ENCODE measurements at places on chromosomes 4 and X.

GRCh38 chr4:122639181-122639580, 18.3 kb upstream of the IL21 start:
- H3K4me1 ChIP-seq: no peaks in the 10 kb centered on the region
- H3K36me3 ChIP-seq: no peaks in the 10 kb centered on the region
- H3K27ac ChIP-seq: no peak overlapping the region
- peaks cover 1% of the 10 kb centered on the region for H3K27me3 ChIP-seq
- H3K4me3 ChIP-seq: no peak overlapping the region

GRCh38 chr4:8681391-8681790, 88.8 kb downstream of the CPZ start:
- no peaks in the 10 kb centered on the region for H3K27me3 ChIP-seq
- no peaks in the 10 kb centered on the region for H3K4me1 ChIP-seq
- no peak overlapping the region for H3K4me3 ChIP-seq
- no peak overlapping the region for H3K27ac ChIP-seq

GRCh38 chr4:29770627-29771026, 949.5 kb upstream of the PCDH7 start:
- no peak for DNase-seq
- no peaks in the 10 kb centered on the region for H3K4me1 ChIP-seq
- no peak overlapping the region for H3K27ac ChIP-seq
- no peaks in the 10 kb centered on the region for H3K27me3 ChIP-seq

DNA sequence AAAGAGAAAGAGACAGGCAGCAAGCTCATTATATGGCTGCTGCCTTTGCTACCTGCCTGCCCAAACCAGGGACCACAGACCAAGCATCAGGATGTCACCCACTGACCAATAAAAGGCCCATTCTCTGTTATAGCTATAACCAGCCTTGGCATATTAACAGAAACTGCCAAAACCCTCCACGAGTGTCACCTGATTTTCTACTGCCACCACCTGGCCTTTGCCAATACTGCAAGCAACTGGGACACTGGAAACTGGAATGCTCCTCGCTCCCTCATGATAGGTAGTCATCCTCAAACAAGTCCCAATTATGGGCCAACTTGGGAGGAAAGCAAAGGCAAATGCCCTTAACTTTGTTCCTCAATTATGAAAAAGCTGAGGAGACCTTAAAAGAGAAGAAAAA, 76.0 kb downstream of the SPIN4 start:
- H3K36me3 ChIP-seq: no peaks in the 10 kb centered on the region
- no peak overlapping the region for H3K27ac ChIP-seq
- H3K4me3 ChIP-seq: no peak overlapping the region
- H3K4me1 ChIP-seq: no peaks in the 10 kb centered on the region

GRCh38 chr4:61049018-61049417, 151.1 kb upstream of the ADGRL3 start:
- H3K27ac ChIP-seq: no peak overlapping the region
- H3K36me3 ChIP-seq: no peaks in the 10 kb centered on the region
- DNase-seq: no peak
- H3K27me3 ChIP-seq: no peaks in the 10 kb centered on the region
- H3K4me3 ChIP-seq: no peak overlapping the region

DNA sequence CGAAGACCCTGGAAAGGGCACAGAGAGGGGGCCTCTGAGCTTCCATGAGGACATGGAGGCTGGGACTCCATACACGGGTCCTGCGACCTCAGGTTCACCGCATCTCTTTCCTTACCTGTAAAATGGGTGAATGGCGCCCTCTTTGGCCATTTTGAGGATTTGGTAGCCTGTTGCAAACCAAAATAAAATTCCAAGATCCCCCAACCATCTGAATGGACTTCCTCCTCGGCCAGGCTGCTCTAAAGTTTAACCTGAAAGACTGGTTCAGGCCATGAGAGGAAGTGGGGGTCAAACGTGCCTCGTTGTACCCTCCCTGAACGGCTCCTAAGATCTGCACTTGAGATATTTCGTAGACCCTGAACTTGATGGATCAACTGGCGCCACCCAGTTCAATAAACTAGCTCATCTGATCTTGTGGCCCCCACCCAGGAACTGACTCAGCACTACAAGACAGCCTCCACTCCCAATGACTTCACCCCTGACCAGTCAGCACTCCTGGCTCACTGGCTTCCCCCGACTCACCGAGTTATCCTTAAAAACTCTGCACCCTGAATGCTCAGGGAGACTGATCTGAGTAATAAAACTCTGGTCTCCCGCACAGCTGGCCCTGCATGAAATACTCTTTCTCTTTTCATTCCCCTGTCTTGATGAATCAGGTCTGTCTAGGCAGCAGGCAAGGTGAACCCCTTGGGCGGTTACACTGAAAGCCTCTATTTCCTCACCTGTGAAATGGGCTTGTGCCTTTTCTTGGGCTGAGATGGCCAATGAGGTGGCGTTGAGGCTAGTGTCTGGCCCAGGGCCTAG, 32.9 kb upstream of the GPR78 start:
- H3K27ac ChIP-seq: 0 out of 2 replicates have a peak overlapping the region, but pooled peaks have one; percentile 11
- no peak overlapping the region for H3K4me3 ChIP-seq
- peak; percentile 88 for DNase-seq
- no peaks in the 10 kb centered on the region for H3K27me3 ChIP-seq
